ENCODE measurements at places on chromosomes 6 and 20.

DNA sequence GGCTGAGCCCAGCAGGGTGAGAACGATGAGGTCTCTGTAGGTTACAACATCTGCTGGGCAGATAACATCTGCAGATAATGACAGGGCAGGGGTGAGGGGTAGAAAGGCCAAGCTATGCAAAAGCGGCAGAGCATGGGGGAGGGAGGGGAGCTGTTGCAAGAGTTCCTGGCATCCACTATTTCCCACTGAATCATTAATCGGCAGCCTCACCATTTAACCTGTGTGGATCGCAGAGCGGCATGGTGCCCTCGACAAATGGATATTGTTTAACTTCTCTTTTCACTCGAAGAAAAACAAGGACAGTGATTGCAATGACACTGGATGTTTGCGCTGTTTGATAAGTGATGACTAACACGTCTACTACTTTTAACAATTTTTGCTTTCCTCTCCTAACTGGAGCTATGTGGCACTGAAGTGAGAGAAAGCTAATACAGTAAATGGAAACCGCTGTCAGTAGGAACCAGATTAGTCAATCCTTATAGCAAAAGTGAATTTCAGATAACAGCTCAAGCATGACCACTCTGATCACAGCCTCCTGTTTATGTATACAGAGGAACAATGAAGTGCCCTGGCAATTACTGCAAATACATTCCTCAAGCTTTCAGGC lies 381.5 kb downstream of the TFAP2A start:
- no peak for DNase-seq

DNA sequence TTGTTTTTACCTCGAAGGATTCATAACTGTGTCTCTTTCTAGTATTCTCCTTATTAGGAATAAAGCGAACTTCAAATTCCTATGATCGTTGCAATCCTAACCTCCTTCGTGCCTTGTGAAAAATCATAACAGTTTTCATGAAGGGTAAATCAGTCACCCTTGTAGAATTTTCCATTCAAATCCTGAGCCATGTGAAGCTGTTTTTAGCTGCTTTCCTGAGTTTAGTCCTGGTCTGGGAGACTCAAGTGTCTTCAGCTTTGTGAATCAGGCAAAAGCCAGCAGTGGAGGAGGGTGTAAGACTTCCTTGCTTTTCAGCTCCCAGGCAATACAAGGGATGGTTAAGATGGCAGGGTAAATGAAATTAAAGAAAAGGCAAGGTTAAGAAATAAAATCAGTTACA lies 24.3 kb downstream of the GCNT2 start:
- no peak for DNase-seq

DNA sequence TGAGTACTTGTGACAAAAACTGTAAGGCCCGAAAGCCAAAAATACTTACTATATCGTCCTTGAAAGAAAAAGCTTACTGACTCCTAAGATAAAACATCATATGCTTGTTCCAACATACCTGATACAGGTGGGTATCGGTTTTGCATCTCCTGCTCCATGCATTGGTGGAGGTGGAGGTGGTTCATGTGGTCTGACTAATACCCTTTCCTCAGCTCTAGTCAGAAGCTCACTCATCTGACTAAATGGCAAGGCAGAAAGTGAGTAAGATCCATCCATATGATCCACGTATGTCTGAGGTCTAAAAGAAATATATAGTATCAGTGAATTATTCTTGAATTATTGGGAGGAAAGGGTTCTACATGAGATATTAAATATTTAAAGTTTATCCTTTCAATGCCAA lies 76.2 kb downstream of the WASF1 start:
- DNase-seq = no peak

GRCh38 chr6:129598244-129599187 lies 111.5 kb downstream of the ARHGAP18 start:
- no peak for DNase-seq

DNA sequence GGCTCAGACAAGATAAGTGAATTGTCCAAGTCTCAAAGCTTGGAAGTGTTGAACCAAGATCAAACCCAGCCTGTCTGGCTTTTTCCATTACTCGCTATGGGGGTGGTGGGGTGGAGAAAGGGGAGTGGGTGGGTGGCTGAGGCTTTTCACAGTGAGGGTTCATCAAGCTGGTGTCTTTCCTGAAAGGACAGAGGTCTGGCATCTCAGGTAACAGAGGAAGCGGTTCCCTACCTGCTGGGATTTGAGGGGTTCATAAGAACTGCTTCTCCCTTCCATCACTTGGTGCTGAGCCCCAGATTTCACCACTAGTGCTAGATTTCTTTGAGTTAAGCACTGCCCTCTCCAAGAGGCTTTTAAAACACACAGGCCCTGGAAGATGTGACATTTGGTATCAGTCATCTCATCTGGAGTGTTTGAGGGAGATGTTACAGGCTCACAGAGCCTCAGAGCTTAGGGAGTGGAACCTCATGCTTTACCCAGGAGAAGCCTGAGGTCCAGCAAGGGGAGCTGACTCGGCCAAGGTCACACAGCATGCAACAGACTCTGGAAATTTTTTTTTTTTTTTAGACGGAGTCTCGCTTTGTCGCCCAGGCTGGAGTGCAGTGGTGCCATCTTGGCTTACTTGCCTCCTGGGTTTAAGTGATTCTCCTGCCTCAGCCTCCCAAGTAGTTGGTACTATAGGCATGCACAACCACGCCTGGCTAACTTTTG lies 6.0 kb upstream of the VEGFA start:
- DNase-seq = no peak

- DNase-seq = no peak
These were observed 42.3 kb upstream of the OCSTAMP start for GRCh38 chr20:46592580-46593362.

- DNase-seq = no peak
These were observed 49.9 kb upstream of the FAM184A start for GRCh38 chr6:119128252-119128912.

DNA sequence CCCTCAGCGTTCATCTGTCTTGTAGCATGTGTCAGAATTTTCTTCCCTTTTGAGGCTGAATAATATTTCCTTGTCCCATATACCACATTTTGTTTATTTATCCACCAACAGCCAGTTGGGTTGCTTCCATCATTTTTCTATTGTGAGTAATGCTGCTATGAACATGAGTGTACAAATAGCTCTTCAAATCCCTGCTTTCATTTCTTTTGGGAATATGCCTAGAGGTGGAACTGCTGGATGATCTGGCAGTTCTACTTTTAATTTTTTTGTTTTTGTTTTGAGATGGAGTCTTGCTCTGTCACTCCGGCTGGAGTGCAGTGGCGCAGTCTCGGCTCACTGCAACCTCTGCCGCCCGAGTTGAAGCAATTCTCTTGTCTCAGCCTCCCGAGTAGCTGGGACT lies 64.7 kb downstream of the SASH1 start:
- DNase-seq = no peak

DNA sequence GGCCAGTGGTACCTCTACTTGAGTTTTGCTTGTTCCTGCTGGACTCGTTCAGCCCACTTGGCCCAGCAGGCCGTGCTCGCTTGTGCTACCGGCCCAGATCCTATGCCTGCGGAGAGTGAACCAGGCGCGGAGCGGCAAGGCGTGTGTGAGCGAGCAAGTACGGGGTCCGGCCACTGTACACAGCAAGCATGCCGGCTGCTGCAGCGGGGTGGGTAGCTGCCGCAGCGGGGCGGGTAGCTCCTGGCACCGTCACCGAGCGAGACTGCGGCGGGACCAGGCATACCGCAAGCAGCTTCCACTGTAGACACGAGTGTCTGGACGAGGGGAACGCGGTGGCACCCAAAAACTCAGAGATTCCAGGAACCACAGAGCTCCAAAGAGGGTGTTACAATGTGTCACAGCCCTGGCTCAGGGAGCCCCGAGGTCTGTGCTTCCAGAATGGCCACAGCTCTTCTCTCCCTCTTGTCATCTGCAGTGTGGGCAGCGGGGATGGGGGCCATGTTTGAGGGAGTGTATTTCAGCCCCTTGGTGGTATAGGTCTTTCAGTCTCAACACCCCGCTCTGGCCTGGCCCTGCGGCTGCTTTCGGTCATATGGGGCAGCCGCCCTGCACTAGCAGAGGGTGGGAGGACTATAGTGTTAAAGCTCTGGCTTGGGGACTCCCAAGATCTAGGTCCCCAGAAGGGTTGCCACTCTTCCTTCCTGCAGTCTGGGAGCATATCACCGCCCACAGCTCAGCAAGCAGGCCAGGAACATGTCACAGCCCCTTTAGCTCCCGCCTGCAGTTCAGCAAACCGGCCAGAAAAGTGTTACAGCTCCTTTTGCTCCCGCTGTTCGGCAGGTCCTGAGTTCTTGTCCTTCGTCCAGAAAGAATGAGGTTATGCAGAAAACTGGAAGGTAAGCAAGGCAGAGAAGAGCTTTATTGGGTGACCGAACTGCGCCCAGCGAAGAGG lies 6.1 kb upstream of the RWDD1 start:
- no peak for DNase-seq

DNA sequence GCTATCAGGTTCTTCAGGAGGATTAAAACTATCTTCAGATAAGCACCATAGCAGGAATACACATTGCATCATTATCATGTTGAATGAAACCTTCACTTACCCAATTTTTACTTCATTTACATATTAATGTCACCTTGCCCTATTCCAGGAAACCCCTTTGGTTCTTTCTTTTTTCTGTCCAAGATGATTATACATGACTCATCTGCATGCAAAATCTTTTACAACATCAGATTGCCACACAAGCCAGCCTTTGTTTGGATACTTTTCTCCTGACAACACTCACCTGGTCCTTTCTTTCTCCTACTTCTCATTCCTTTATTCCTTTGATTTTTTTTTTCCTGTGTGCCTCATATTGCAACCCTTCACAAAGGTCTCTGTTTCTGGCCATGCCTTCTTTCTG lies 200.5 kb upstream of the POU3F2 start:
- DNase-seq = no peak

DNA sequence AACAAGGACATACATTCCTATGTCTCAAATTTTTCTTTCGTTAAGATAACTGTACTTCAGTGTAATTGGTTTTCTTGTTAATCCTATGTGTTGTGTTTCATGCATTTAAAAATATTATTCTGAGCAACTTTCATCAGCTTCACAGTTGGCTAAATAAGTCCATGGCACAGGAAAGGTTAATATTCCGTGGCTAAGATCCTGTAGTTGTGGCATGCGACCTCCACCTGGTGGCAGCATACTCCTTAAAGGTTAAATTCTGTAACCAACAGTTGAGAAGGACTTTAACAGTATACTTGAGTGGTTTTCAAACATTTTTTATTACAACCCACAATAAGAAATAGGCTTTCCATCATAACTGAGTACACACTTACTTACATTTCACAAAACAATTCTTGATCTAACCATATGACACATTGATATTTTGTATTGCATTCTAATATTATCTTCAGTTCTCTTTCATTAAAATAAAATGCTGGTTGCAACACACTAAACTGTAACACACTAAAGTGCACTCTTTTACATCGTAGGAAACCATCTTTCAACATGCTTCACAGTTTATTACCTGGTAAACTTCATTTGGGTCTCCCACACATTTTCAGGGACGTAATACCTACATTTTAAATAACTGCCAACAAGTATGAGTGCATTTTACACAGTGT lies 118.3 kb downstream of the SLX4IP start:
- peak; percentile 23 for DNase-seq

DNA sequence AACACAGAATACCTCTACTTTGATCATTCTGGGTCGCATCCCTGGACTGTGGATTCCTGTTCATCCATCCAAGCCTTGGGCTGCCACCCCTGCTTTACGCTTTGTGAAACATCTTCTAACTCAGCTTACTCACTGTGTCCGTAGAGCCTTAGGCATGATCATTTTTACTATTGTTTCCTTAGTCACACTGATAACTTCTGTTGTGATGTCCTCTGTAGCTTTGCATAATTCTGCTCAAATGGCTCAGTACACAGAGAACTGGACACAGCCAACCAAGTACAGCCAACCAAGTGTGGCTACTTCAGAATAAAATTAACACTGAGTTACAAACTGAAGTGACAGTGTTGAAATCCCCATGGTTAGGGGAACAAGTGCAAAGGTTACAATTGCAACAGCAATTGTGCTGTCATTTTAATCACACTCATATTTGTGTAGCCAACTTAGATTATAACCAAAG lies 8.6 kb upstream of the FKBP1A start:
- DNase-seq = no peak

- DNase-seq = no peak
These were observed 22.3 kb downstream of the MKKS start for GRCh38 chr20:10411673-10412072.

DNA sequence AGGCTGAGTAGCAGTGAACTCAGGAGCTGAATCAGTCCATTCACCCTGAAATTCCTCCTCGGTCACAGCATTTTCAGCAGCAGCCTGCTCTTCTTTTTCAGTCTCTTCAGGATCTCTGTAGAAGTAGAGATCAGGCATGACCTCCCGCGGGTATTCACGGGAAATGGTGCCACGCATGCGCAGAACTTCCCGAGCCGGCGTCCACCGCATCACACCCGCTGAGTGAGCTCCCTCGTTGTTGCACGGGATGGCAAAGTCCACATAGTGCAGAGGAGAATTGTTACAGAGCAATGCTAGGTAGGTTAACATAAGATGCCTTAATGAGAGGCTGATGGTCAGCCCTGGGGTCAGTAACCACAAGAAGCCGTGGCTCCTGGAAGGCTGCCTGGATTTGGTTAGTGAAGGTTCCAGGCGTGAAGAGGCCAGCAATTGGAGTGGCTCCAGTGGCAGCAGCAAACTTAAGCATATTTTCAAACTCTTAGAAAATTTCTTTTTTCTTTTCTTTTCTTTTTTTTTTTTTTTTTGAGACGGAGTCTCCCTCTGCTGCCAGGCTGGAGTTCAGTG lies 113.5 kb upstream of the HDAC2 start:
- no peak for DNase-seq

DNA sequence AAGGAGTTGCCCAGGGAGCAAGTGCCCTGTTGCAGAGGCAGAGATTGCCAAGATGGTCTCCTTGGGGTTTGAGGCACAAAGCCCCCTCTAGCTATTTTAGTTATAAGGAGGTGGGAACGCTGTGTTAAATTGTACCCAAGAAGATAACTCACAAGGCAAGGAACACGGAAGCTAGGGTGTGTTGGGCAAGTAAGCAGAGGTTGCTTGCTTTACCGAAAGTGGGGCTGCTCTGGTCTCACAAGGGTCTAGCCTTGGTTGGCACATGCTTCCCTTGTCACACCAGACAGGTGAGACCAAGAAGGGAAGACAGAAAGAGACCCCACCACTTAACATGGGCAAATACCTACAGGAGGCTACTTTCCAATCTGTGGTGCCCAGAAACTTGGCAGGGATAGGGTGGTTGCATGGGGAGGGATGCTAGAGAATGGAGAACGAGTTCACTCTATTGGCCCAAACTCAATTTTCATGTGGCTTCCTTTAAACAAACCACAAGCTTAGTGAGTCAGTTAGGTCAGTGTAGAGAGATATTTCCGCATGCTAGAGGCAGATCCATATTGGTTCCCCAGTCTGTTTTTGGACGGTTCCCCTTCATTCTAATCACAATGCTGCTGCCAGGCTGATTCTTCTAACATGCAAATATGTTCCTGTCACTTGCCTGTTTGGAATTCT lies 42.4 kb downstream of the PLAGL1 start:
- DNase-seq = no peak

Data from activated T-cell treated with anti-CD3 and anti-CD28 coated beads for 24 hours (primary cell).